Activated naive CD4-positive, alpha-beta T cell treated with anti-CD3 and anti-CD28 coated beads, Interleukin-2, amount 50 U/mL, for 16 hours (primary cell): ENCODE measurements at places on chromosomes 6 and 20.

DNA sequence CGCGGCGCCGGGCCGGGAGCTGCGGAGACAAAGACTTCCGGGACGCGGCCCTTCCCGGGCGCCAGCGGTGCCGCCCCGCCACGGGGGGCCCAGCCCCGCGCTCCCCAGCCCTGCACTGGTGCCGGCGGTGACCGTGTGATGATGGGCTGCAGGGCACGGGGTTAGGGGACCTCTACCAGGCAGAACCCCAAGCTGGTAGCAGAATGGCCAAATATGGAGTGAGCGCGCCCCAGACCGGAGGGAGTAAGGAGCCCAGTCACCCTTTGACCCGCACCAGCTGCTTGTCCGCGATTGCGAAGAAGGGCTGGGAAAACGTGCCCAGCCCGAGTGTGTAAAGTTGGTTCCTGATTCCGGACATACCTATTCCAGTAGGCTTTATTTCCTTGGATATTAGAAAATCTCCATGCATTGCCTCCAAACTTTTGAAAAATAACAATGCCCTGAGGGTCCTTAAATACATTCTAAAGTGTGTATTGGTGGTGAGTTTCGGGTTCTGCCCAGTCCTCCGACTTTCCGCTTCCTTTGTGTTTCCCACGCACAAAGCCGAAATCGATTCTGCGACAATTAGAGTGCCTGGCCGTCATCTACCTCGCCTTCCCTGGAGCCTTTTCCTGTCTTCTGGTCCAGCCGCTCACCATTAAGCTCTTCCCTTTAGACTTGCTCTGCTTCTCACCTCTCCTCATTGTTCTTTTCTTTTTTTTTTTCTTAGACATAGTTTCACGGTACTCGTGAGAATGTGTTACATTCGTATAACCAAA is 1.1 kb downstream of the ABRACL start:
- no peak for DNase-seq

DNA sequence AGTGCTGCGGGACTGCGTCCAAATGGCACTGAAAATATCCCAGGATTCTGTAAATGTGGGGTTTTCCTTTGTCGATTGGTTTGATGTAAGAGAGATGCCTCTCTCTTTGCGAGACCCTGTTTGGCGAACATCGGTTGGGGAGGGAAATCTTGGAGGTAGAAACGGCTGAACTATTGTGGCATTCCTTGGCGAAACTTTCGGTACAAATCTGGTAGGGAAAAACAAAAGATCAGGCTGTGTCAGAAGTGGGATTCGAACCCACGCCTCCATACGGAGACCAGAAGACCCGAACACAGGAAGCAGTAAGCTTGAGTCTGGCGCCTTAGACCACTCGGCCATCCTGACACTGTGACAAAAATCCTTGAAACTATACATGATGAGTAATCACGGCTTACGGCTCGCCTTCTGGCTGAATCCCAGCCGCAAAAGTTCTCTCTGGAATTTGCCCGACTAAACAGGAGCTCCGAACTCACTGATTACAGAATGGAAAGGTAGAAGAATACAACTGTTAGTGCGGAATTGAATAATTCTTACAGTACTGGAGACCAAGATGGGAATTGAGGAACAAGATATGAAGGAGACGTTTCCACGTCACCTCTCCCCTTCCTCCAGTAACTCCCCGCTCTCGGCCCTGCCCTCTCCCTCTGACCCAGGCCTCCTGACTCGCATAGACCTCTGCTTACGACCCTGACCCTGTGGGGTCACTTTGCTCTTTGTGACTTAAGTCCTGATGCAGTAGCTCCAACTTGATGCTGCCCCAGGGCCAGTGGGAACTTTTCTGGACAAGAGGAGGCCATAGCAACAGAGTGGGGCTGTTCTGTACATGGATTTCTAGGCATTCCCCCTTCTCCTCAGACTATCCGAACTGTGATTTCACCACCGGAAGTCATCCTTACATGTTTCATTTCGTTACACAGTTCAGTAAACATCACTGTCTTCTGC is 132.8 kb upstream of the ZNF184 start:
- no peak for DNase-seq

DNA sequence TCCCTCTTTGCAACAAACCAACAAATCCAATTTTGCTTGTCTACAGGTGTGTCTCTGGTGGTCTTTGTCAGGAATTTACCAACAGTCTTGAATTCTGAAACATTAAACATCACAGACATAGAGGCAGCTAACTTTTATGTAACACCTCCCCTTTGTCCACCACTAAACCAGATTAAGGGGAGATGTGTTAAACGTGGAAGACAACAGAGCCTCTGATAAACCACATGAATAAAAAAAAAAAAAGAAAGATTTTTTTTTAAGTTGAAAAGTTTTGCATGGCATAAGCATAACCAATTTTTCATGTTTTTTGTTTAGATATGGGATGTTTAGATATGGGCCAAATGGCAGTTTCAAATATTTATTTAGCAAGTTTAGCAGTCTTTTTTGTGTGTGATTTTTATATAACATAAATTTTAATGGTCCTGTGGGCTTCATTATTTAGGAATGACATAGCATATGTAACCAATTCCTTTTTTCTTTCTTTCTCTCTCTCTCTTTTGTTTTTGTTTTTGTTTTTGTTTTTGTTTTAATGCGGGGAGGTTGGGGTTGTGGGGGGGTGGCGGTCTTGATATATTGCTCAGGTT is 60.7 kb upstream of the BTN3A2 start:
- no peak for DNase-seq

- DNase-seq: peak; percentile 34
Measured at GRCh38 chr6:44224029-44224964, 902 bp downstream of the SLC29A1 start.

GRCh38 chr6:152093711-152094110 is 286.2 kb downstream of the ESR1 start:
- no peak for DNase-seq

GRCh38 chr6:35368038-35368887 is 25.9 kb downstream of the PPARD start:
- DNase-seq: no peak

- DNase-seq: no peak
Measured at GRCh38 chr6:122753688-122754056, 25.8 kb upstream of the FABP7 start.

DNA sequence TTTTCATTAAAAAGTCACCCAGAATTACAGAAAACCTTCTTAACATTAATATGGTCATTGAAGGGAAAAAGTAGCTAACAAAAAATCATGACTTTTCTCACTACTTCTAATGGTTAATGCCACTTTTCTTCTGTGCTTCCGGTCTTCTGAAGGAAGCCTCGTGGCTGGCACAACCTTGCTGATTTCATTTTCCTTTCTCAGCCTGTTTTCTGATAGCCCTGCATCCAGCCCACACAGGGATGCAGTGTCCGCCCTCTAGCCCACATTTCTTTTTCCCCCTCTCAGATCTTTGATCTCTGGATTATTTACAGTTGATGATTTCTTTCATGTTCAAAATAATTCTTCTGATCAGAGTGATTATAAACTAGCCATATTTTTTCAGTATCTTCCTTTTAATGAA is 655.4 kb upstream of the EPHA7 start:
- no peak for DNase-seq

DNA sequence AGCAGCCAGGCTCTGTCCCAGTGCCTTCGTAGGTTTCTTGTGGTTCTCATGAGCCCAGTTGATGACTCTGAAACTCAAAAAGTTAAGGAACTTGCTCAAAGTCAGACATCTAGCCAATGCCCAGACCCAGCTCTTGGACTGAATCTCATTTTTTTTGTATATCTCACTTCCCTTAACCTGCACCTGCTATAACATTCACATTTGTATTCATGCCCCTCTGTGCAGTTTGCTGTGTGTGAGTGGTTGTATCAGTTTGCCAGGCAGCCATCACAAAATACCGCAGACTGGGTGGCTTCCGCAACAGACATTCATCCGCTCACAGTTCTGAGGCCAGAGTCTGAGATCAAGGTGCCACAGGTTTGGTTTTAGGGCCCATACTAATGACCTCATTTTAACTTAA is 49.9 kb downstream of the IPCEF1 start:
- no peak for DNase-seq

- DNase-seq: no peak
Measured at GRCh38 chr6:162416307-162416706, 311.3 kb downstream of the PRKN start.

GRCh38 chr20:63234693-63235398 is 859 bp upstream of the BIRC7 start:
- peak; percentile 45 for DNase-seq

GRCh38 chr6:157620944-157621343 is 202.1 kb upstream of the SNX9 start:
- DNase-seq: no peak

- no peak for DNase-seq
Measured at GRCh38 chr20:57330998-57331397, 1.4 kb downstream of the SPO11 start.

GRCh38 chr6:55964136-55964535 is 88.7 kb upstream of the BMP5 start:
- DNase-seq: no peak

DNA sequence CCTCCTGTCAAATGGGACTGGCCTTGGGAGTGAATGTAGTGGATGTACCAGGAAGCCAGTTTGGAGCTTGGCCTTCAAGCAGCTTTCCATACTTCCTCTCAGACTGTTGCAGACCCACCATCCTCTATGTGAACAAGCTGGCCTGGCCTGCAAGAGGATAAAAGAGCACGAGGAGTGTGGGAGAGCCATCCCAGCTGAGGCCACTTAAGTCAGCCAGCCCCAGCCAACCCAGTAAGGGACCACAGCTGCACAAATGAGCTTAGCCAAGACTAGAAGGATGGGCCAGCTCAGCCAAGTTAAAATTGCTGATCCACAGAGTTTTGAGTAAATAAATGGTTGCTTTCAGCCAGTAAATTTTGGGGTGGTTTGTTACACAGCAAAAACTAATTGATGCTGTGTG is 156.9 kb upstream of the SOX4 start:
- no peak for DNase-seq

DNA sequence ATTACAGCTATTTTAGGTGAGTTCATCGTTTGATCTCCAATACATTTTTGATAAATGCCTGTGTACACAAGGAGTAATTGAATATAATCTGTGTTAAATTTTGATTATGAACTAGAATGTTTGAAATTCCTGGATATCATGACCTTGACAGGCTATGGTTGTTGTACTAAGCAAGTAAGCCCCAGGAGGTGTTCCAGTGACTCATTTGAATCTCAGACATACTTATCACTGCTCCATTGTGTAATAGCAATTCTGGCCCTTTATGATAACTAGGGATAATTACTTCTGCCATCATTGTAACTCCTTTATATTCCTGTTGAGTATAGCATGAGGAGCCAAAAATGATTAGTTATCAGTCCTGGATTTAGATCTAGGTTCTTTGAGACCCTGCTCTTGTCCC is 1424.6 kb upstream of the ADGRB3 start:
- DNase-seq: no peak

DNA sequence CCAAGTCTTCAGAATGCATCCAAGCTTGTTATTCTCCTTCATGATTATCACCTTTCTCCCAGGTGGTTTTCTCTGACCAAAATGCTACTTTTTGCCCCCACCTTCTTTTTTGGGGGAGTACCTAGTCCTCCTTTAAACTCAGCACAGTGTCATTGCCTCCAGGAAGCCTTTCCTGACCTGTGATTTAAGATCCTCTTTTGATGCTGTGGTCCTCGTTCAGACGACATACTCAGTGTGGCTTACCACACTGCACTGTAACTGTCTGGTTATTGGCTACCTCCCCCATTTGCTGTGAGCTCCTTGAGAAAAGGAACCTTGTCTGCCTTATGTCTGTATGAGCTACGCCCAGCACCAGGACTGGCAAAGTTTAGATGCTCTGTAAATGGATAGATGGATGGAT is 14.6 kb downstream of the SAYSD1 start:
- no peak for DNase-seq

DNA sequence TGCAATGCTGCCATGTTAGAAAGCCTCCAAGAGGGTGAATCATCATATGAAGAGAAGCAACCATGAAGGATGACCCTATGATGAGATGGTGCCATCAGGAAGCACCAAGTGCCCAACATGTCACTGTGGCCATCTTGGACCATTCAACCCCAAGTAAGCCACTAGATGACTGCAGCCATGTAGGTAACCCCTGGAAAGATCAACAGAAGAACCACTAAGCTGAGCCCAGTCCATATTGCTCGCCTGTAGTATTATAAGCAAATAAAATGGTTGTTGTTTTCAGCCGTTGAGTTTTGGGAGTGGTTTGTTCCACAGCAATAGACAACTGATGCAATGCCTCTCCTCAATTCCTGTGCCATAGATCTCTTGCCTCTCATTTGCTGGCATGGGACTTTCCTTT is 140.9 kb downstream of the SCML4 start:
- DNase-seq: no peak

DNA sequence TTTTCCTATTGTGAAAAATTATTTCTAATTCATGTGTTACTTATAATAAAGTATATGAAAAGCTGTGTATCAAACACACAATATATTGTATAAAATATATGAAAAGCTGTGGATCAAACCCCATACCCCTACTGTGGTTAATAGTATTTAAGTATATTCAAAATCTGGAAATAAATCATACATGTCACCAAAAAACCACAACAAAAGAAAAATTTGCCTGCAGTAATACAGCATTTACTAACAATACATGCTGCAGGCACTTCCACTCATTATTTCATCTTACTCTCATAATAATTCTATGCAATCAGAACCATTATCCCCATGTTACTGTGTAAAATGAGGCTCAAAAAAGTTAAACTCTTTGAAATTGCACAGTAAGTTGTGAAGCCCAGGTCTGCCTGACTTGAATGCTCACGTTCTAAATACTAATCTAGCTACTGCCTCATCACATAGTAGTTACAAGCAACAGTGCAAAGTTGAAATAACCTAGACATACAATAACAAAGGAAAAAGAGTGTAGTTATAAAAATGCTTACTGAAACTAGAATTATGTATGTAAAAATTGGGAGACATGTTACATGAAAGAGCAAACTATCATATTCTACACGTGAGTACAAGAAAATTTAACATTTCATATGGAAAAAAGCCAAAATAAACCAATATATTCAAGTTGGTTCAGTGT is 61.7 kb downstream of the FAM217A start:
- DNase-seq: no peak

DNA sequence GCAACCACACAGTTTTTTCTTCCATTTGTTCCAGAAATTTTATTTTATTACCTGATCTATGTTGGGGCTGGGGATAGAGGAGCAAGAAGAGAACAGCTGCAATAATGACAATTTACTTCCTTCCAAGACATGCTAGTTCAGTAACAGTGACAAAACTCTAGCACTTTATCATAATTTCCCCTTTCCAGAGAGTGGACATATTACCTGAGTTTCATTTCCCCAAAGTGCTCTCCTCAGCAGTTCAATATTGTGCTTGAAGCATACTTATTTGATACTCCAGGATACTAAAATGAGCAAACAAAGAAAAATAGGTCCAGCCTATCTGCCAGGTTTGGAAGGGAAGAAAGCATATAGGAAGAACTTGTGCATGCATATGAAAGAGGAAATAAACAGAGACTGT is 157.7 kb downstream of the ID4 start:
- no peak for DNase-seq
